Upper lobe of left lung (tissue), 6 donors: ENCODE measurements at places on chromosomes 11 and 22. TPM values are rescaled to one million over a fixed set of nuclear protein-coding genes. Genes with fewer than 3 reads are reported as not detected.

The USP2 gene
- total RNA-seq, result 5.0 TPM

The GNB1L gene
- 2.5 TPM for total RNA-seq

The SYT9 gene
- not detected for total RNA-seq

The RAG2 gene
- total RNA-seq, result not detected

The CHEK2 gene
- total RNA-seq, result 7.8 TPM

The NLRP14 gene
- 0.15 TPM for total RNA-seq

The LRRC56 gene
- 3.6 TPM for total RNA-seq
